ENCODE measurements at places on chromosomes 6 and 20. TPM values are rescaled to one million over a fixed set of nuclear protein-coding genes. Genes with fewer than 3 reads are reported as not detected.

DNA sequence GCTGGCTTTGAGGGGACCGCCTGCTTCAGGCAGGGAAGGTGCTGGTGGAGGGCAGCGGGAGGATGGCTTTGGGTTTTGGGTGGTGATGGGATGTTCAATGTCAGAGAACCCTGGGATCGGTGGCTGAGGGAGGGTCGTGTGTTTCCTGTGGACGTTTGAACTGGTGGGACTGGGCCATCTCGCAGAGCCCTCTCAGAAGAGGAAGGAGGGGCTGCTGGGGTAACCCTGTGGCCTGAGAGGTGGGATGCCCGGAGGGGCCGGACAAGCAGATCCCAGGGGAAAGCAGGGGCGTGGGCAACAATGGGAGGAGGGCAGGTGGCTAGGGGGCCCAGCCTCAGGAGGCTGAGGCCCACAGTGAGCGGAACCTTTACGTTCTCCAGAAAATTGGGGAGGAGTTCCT is 34.9 kb downstream of the PYGB start:
- DNase-seq: no peak

The MCM8 gene
- polyA plus RNA-seq: 5.4 TPM

The SLC17A1 gene
- polyA plus RNA-seq: not detected

DNA sequence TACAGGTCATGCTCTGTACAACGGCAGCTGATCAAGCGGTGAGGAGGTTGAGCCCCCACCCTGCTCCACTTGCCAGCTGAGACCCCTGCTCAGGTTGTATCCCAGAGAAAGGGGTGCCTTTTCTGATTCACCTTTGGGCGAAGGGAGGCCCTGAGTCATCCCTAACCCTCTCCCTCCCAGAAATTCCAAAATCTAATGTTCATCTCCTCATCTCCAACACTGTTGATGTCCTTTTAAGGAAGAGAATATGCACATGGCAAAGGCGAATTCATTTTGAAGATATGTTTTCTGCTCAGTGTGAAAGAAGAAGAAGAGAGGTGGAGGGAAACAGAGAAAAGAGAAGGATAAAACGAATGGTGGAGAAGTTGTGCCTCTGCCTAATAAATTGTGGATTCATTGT is 120.5 kb downstream of the SCML4 start:
- DNase-seq: no peak

The MATN4 gene
- polyA plus RNA-seq: 0.58 TPM

DNA sequence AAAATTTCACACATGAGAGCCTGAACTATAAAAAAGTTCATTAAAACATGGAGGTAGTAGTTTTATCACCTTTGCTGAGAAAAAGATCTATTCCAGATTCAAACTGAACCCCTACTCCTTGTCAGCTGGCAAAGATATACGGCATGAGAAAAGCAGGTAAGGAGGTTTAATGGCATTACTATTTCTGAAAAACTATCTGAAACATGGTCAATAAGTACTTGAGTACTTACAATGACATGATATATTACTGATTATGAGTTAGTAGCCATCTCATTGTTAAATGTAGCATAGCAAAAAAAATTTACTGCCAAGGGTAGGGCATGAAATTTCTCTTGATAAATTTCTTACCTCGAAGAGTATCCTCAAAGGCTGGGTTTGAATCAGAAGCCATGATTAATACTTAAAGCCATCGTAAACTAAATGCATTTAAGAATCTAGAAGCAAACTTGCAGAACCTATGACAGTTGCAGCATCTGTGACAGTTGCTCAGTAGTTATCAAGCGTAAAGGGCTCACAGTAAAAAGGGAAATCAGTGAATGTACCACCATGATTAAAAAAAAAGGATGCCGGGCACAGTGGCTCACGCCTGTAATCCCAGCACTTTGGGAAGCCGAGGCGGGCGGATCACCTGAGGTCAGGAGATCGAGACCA is 8.7 kb downstream of the SLC17A5 start:
- DNase-seq: no peak

GRCh38 chr6:136491251-136491650 is 59.0 kb downstream of the MAP7 start:
- DNase-seq: no peak

GRCh38 chr20:53901064-53901463 is 169.3 kb downstream of the BCAS1 start:
- DNase-seq: no peak

- DNase-seq: peak; percentile 85
Measured at GRCh38 chr20:37911838-37912281, 8.9 kb downstream of the VSTM2L start.

- no peak for DNase-seq
Measured at GRCh38 chr6:45185403-45186251, 142.5 kb upstream of the RUNX2 start.

DNA sequence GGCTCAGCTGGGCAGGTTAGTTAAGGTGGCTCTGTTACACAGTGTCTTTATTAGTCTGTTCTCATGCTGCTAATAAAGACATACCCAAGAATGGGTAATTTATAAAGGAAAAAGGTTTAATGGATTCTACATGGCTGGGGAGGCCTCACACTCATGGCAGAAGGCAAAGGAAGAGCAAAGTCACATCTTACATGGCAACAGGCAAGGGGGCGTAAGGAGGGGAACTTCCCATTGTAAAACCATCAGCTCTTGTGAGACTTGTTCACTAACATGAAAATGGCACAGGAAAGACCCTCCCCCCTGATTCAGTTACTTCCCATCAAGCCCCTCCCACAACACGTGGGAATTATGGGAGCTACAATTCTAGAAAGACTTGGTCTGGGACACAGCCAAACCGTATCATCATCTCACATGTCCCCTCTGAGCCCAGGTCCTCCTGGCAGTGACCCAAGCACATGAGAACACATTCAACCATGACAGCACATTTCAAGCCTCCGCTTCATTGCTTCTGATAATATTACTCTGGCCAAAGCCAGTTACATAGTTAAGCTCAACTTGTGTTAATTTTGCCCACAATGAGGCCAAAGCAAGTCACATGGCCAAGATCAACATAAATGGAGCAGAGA is 383.9 kb downstream of the PLCB1 start:
- DNase-seq: no peak

The BFSP1 gene
- polyA plus RNA-seq: 2.0 TPM

- no peak for DNase-seq
Measured at GRCh38 chr6:10266061-10266460, 148.8 kb downstream of the TFAP2A start.

DNA sequence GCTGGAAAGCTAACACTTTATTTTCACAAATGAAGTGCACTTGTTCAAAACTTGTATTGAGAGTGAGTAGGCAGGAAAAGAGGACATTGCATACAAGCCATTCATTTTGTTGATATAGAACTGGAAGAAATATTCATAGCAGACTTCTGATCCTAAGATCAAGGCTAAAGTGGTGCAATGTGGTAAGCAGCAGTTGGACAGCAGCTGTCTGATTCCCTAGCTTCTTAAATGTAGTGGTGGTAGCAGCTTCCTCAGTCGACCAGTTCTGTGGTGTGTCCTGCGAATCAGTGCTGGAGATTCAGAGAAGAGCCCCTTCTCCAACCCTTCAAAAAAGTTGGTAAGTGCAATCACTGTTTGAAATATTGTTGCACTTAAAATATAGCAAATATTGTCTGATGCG is 281.7 kb upstream of the GJE1 start:
- no peak for DNase-seq
